GM23248 (cell line): ENCODE measurements at places on chromosomes 16 and 17. TPM values are rescaled to one million over a fixed set of nuclear protein-coding genes. Genes with fewer than 3 reads are reported as not detected.

DNA sequence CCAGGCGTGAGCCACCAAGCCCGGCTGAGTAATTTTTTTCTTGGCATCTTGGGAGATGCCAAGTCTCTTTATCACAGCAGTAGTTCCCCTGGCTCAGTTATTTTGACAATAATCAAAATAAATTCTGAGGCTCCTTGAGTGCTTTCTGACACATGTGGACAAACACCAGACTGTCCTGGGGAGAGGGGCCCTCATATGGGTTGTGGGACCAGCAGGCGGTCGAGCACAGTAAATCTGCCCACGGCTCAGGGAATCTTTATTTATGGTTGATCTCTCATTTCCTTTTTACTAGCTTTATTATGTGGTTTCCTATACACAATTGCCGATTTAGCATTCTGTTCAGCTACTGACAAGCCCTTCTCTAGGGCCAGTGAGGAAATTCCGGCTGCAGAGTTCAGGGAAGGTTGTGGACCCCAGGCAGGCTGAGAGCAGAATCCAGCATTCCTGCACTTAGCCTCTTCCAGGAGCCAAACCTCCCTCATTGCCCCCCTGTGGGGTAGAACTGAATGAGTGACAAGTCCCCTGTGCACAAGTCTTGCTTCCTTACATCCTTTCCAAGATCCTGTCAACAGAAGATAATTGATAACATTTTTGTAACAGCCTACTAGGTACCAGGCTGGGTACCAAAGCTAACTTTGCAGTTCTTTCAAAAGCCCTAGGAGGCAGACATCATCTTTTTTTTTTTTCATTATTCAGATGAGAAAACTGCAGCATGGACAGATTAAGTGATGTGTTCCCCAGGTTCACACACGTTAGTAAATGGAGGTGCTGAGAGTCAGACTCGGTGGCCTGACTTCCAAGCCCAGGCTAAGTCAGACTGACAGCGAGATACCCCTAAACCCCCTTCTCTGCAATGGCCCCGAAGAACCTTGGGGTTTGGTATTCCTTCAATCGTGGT, 40.2 kb downstream of the HS3ST3B1 start:
- DNase-seq, result peak; percentile 48

- DNase-seq, result peak; percentile 87
Observed at GRCh38 chr17:8163978-8164814, 1.4 kb upstream of the VAMP2 start.

- DNase-seq, result no peak
Observed at GRCh38 chr17:17510456-17511292, 14.5 kb upstream of the RASD1 start.

DNA sequence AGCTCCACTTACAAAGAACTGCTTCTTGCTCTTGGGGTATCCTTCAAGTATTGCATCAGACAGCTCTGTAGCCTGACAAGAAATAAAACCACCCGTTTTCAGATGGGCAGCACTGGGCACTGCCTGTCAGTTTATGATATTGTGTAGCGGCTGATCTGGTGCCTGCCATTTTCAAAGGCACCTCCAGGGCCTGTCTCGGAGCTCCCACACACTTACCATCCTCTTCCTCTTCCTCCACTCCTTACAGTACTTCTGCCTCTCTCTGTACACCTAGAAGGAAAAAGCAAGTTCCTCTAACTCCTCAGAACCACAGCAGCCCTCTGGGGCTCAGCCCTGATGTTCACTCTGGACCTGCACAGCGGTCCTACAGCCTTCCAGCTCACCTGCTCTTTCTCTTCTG, 4.4 kb downstream of the PSMC3IP start:
- no peak for DNase-seq

- peak; percentile 10 for DNase-seq
Observed at GRCh38 chr17:14866266-14866665, 398.9 kb downstream of the PMP22 start.

TEX14 gene
- not detected in 2 replicates for total RNA-seq

ZNF785 gene
- total RNA-seq, result 9.0 TPM in 2 replicates

ETV4 gene
- 2.1 and 3.5 TPM in 2 replicates for total RNA-seq
